ENCODE measurements at places on chromosomes 11 and 22.

GRCh38 chr11:87739766-87740165 lies 435.5 kb downstream of the RAB38 start:
- DNase-seq, result peak; percentile 48
- H3K27me3 ChIP-seq, result no peaks in the 10 kb centered on the region
- no peaks in the 10 kb centered on the region for H3K36me3 ChIP-seq
- peaks cover 12% of the 10 kb centered on the region for H3K4me1 ChIP-seq
- H3K4me3 ChIP-seq, result no peak overlapping the region

DNA sequence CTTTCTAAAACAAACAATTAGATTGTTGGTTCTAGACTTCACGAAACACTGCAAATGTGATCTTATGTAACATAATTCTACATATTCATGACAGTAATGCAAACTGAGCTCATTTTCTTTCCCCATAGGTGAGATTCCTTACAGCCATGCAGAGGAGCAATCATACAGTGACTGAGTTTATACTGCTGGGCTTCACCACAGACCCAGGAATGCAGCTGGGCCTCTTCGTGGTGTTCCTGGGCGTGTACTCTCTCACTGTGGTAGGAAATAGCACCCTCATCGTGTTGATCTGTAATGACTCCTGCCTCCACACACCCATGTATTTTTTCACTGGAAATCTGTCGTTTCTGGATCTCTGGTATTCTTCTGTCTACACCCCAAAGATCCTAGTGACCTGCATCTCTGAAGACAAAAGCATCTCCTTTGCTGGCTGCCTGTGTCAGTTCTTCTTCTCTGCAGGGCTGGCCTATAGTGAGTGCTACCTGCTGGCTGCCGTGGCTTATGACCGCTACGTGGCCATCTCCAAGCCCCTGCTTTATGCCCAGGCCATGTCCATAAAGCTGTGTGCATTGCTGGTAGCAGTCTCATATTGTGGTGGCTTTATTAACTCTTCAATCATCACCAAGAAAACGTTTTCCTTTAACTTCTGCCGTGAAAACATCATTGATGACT lies 1.5 kb downstream of the OR9G1 start:
- H3K4me3 ChIP-seq, result no peak overlapping the region
- H3K36me3 ChIP-seq, result no peaks in the 10 kb centered on the region
- no peaks in the 10 kb centered on the region for H3K4me1 ChIP-seq
- DNase-seq, result no peak

DNA sequence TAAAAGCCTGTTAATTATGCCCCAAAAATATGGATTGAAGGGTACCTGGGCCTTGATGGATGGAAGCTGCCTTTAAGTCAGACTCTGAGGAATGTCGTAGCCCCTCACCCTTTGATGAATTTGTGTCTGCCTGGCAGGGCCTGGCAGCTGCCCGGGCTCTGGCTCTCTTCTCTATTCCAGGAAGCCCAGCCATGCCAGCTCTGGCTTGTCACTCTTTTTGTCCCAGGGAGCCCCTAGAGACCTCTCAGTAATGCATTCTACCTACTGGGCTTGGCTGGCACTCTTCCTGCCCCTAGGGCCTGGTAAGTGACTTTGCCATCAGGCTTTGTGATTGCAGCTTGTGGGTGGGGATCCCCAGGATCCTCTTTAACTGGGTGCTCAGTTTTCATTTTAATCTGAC lies 103.8 kb downstream of the GRIK4 start:
- no peak for DNase-seq
- H3K36me3 ChIP-seq, result no peaks in the 10 kb centered on the region
- H3K27ac ChIP-seq, result no peak overlapping the region
- H3K4me1 ChIP-seq, result no peaks in the 10 kb centered on the region

- H3K4me3 ChIP-seq, result no peak overlapping the region
- H3K27ac ChIP-seq, result peak overlapping the region; percentile 100
- peak; percentile 93 for DNase-seq
- H3K36me3 ChIP-seq, result no peaks in the 10 kb centered on the region
These were observed 27.2 kb upstream of the A4GALT start for GRCh38 chr22:42747701-42748513.

DNA sequence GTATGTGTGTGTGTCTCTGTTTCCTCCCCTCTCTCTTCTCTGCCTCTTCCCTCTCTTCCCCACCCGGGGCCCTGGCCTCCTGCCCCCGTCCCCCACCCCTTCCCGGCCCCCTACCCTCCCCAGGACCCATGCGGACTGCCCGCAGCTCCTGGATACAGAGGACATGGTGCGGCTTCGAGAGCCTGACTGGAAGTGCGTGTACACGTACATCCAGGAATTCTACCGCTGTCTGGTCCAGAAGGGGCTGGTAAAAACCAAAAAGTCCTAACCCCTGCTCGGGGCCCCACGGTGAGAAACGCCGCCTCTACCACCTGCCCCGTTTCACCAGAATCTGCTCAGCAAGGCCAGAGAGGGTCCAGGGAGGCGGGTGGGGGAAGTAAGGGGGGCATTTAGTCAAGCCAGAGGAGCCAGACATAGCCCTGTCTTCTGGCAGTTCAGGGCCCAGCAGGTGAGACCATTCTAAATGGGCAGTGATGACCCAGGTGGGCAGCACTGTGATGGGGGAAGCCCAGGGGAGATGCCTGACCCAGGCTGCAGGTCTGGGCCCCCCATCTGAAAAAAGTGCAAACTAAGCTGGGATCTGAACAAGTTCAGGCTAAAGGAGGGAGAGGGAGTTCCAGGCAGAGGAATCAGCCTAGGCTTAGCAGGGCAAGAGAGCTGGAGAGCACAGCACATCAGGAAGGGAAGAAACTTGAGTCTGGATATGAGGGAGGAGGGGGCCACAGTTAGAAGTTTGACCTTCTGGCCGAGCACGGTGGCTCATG lies 6.4 kb downstream of the SELENOM start:
- peaks cover 26% of the 10 kb centered on the region for H3K36me3 ChIP-seq
- H3K4me1 ChIP-seq, result peaks cover 41% of the 10 kb centered on the region
- DNase-seq, result no peak

DNA sequence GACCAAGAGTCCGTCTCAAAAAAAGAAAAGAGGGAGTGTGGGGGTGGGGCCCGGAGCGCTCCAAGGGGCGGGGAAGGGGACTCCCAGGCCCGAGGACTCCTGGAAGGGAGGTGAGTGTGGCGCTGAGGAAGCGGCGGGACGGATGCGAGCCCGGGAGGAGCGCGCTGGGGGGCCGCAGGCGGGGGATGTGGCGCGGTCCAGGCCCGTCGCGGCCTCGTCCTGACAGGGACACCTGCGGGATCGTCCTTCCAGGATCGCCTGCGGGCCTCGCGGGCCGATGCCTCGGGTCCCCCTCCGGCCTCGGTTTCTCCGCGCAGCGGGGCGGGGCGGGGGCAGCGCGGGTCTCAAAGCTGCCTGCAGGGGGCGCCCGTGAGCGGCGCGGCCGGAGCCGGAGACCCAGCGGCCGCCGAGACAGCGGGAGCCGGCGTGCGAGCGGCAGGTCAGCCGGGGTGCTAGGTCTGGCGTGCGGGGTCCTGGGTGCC lies 3.8 kb upstream of the ADORA2A start:
- H3K4me3 ChIP-seq, result peak overlapping the region; percentile 61
- peak; percentile 71 for DNase-seq
- no peaks in the 10 kb centered on the region for H3K36me3 ChIP-seq
- H3K4me1 ChIP-seq, result no peaks in the 10 kb centered on the region
- no peaks in the 10 kb centered on the region for H3K27me3 ChIP-seq

- H3K4me1 ChIP-seq, result peaks cover 77% of the 10 kb centered on the region
- no peaks in the 10 kb centered on the region for H3K36me3 ChIP-seq
- peak overlapping the region; percentile 68 for H3K4me3 ChIP-seq
- no peaks in the 10 kb centered on the region for H3K27me3 ChIP-seq
These were observed 7.8 kb downstream of the KIRREL3 start for GRCh38 chr11:126992804-126993111.

DNA sequence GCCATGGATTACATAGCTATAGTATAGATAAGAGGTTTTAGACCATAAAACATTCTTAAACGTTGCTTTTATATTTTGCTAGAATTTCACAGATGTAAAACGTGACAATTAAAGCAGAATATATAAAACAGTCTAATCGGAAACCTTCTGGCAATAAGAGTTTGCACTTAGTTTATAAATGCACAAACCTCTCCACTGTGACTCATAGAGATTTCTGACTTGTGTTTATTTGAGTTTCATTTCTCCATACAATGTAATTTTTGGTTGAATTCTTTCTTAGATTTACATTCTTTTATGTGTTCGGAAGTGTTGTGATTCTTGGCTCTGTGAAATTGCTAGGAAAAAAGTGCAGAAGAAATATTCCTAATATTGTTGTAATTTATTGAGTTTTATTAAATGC lies 288.7 kb upstream of the CTSC start:
- H3K36me3 ChIP-seq, result no peaks in the 10 kb centered on the region
- H3K4me1 ChIP-seq, result no peaks in the 10 kb centered on the region
- H3K4me3 ChIP-seq, result no peak overlapping the region
- no peak for DNase-seq

DNA sequence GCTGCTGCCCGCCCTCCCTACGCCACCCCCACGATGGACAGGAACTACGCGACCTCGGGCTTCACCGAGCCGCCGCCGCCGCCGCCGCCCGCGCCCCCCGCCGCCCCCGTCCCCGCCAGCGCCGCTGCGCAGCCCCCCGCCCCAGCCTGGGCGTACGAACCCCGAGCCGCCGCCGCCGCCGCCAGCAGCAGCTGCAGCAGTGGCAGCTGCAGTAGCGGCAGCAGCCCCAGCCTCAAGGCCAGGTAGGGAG lies 407 bp downstream of the QSER1 start:
- H3K36me3 ChIP-seq, result no peaks in the 10 kb centered on the region
- peak overlapping the region; percentile 81 for H3K27ac ChIP-seq
- no peaks in the 10 kb centered on the region for H3K27me3 ChIP-seq
- DNase-seq, result no peak
- peaks cover 22% of the 10 kb centered on the region for H3K4me1 ChIP-seq
- peak overlapping the region; percentile 99 for H3K4me3 ChIP-seq

GRCh38 chr11:76175783-76176182 lies 30.5 kb downstream of the WNT11 start:
- DNase-seq, result no peak
- H3K4me1 ChIP-seq, result no peaks in the 10 kb centered on the region
- no peak overlapping the region for H3K4me3 ChIP-seq
- H3K27me3 ChIP-seq, result no peaks in the 10 kb centered on the region

GRCh38 chr11:11211186-11211585 lies 141.9 kb downstream of the CSNK2A3 start:
- H3K4me1 ChIP-seq, result no peaks in the 10 kb centered on the region
- no peaks in the 10 kb centered on the region for H3K36me3 ChIP-seq
- peaks cover 61% of the 10 kb centered on the region for H3K27me3 ChIP-seq
- H3K27ac ChIP-seq, result no peak overlapping the region
- DNase-seq, result no peak

- H3K27ac ChIP-seq, result no peak overlapping the region
- no peaks in the 10 kb centered on the region for H3K27me3 ChIP-seq
- DNase-seq, result peak; percentile 35
- H3K4me1 ChIP-seq, result peaks cover 34% of the 10 kb centered on the region
- no peaks in the 10 kb centered on the region for H3K36me3 ChIP-seq
- no peak overlapping the region for H3K4me3 ChIP-seq
These were observed 14.1 kb downstream of the BTBD10 start for GRCh38 chr11:13448876-13449275.

- no peaks in the 10 kb centered on the region for H3K27me3 ChIP-seq
- no peak for DNase-seq
- H3K4me3 ChIP-seq, result no peak overlapping the region
- H3K4me1 ChIP-seq, result peaks cover 8% of the 10 kb centered on the region
- no peak overlapping the region for H3K27ac ChIP-seq
These were observed 22.1 kb downstream of the GNB1L start for GRCh38 chr22:19832476-19833108.

- H3K27ac ChIP-seq, result no peak overlapping the region
- peaks cover 10% of the 10 kb centered on the region for H3K4me1 ChIP-seq
- no peaks in the 10 kb centered on the region for H3K27me3 ChIP-seq
- peak overlapping the region; percentile 48 for H3K4me3 ChIP-seq
- no peaks in the 10 kb centered on the region for H3K36me3 ChIP-seq
These were observed 51.6 kb upstream of the BARX2 start for GRCh38 chr11:129323896-129324502.

DNA sequence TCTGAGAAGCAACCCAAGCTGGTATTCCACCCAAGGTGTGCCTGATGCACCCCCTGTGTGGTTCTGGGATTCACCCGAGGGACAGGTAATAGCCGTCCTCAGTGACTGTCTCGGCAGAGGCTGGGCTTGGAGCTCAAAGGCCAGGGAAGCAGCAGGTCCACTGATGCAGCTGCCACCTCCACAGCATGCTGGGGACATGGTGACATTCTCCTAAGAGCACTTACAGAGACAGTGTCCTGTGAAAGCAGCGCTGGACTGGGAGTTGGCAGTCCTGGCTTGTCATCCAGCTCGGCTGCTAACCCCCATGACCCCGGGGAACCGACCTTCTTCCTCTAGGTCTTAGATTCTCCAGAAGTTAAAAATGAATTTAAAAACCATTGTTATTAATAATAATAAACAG lies 72.8 kb downstream of the RPUSD4 start:
- H3K4me1 ChIP-seq, result peaks cover 42% of the 10 kb centered on the region
- H3K4me3 ChIP-seq, result no peak overlapping the region
- no peak overlapping the region for H3K27ac ChIP-seq
- no peaks in the 10 kb centered on the region for H3K36me3 ChIP-seq
- no peaks in the 10 kb centered on the region for H3K27me3 ChIP-seq

DNA sequence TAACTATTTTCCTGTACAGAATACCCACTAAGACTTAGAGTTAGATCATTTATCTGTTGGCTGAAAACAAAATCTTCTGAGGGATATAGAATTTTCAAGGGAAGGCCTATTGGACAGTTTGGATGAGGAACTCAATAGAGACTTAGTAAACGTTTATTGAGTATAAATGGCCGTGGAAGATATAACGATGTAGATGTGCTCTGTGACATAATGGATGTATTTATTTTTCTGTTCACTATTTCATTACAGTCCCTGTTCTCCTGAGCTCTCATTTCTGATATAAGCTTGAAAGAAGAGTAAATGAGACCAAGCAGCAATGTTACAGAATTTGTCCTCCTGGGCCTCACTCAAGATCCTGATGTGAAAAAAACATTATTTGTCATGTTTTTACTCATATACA lies at the start of gene OR4A16:
Gene OR4A16 (plus strand): TSS at position 301 of the 400 bp plus-strand sequence. CDS start 0 bp downstream, at position 301.
- H3K4me1 ChIP-seq, result no peaks in the 10 kb centered on the region
- H3K27ac ChIP-seq, result no peak within 1 kb of the TSS
- H3K4me3 ChIP-seq, result no peak within 1 kb of the TSS
